Hair follicular keratinocyte (primary cell): ENCODE measurements at places on chromosomes 7 and 10. TPM values are rescaled to one million over a fixed set of nuclear protein-coding genes. Genes with fewer than 3 reads are reported as not detected.

PIP4K2A gene
- 5.9 and 9.9 TPM in 2 replicates for total RNA-seq

CLDN4 gene
- total RNA-seq, result 0.53 and 1.5 TPM in 2 replicates

RAMP3 gene
- total RNA-seq, result not detected in 2 replicates

CDH23 gene
- total RNA-seq, result 1.2 TPM in 1 of 2 replicates, not detected in the other

GRID2IP gene
- 0.16 TPM in 1 of 2 replicates, not detected in the other for total RNA-seq

NYAP1 gene
- 4.3 and 4.8 TPM in 2 replicates for total RNA-seq

LRIT2 gene
- total RNA-seq, result not detected in 2 replicates

BTRC gene
- 5.6 and 8.4 TPM in 2 replicates for total RNA-seq

MPP7 gene
- 3.8 TPM in 2 replicates for total RNA-seq

XPNPEP1 gene
- total RNA-seq, result 76.1 and 86.6 TPM in 2 replicates

NDUFB8 gene
- 267 and 286 TPM in 2 replicates for total RNA-seq

FAM25A gene
- 2.5 and 3.3 TPM in 2 replicates for total RNA-seq

NHLRC2 gene
- total RNA-seq, result 14.7 and 18.1 TPM in 2 replicates

FBXL13 gene
- total RNA-seq, result 0.08 and 0.11 TPM in 2 replicates

SLC35G1 gene
- total RNA-seq, result 3.1 and 6.0 TPM in 2 replicates

RADIL gene
- total RNA-seq, result not detected in 2 replicates

NAT16 gene
- not detected in 2 replicates for total RNA-seq

CTNNA3 gene
- total RNA-seq, result not detected in 2 replicates
